ENCODE measurements at places on chromosomes 4 and X.

- no peak for DNase-seq
These were observed 447.9 kb upstream of the TECRL start for GRCh38 chr4:64857198-64857597.

DNA sequence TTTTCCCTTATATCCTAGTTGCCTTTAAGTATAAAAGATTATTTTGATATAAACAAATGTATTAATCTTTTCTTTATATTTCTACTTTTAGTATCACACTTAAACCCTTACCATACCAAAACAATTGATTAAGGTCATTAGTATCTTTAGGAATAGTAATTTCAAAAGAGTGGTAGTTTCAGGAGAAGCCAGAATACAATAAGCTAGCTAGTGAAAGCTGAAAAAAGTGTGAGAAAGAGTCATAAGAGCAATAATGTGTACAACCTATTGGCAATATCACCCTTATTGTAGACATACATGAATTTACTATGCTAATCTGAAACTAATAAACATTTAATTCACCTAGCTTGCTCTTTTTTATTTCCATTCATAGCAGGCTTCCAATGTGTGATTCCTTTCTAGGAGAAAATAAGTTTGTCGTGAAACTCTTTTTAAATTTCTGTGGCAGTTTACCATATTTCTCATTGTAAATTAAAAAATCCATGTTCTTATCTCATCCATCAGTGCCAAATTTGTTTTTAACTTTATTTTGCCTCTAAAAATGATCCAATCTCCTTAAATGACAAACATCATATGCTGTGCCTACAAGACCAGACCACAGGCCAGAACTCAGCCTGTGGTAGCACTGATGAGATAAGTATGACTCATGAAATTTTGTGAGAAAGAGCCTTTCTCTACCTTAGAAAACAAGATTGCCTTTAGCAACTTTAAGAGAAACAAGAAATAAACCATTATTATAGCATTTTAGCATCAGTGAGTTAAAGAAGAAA lies 8.1 kb downstream of the NEK1 start:
- no peak for DNase-seq

DNA sequence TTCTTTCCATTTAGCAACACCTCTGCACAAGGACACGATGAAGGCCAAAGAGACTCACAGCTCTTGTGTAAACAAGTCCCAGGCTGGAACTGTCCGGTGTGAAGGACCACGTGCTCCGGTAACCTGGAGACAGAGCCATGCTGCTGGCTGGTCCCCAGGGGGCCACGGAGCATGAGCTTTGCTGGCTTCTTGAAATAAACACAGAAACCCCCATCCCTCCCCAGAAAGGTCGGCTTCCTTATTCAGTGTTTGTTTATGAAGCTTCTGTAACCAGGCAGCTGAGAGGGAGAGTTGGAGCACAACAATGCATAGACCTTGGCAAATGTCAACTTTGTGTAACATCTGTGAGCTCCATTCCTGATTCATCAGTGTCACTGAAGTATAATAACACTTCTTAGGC lies 109.4 kb downstream of the GPR143 start:
- DNase-seq, result no peak

- no peak for DNase-seq
These were observed 31.4 kb downstream of the TBC1D9 start for GRCh38 chr4:140724760-140725159.

- peak; percentile 87 for DNase-seq
These were observed 1700.6 kb upstream of the TENM3 start for GRCh38 chr4:180542445-180543100.

- no peak for DNase-seq
These were observed 18.1 kb downstream of the SH3TC1 start for GRCh38 chr4:8217246-8217511.

- DNase-seq, result no peak
These were observed 469.0 kb downstream of the TLL1 start for GRCh38 chr4:166341992-166342391.

- no peak for DNase-seq
These were observed 52.6 kb upstream of the RBPJ start for GRCh38 chr4:26268246-26268645.

DNA sequence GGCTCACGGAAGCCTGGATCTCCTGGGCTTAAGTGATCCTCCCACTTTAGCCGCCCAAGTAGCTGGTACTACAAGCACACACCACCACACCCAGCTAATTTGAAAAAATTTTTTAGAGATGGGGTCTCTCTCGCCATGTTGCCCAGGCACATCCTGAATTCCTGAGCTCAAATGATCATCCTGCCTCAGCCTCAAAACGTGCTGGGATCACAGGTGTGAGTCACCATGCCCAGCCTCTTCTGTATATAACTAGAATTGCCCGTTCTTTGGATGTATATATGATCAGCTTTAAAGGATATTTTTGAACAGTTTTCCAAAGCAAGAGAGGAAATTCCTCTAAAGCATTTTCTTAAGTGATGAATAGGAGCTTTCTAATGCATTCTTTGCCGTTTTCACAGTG lies 22.7 kb downstream of the ZFP42 start:
- DNase-seq, result no peak

DNA sequence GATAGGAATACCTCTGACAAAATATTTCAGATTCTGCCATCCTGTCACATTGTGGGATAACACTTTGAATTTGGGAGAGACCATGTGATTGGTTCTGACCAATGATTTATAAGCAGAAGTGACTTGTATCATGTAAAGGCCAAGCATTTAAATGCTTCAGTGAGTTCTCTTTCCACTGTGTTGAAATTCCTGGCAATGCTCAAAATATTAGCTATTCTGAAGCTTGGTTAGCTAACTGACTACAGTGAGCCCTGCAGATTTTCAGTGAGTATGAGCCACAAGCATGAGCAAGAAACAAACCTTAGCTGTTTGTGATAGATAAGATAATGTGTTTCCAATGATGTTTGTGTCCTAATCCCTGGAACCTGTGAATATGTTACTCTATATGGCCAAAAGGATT lies 562.8 kb upstream of the AADAT start:
- no peak for DNase-seq

- DNase-seq, result no peak
These were observed 89.5 kb downstream of the TASL start for GRCh38 chrX:30488092-30488491.

- no peak for DNase-seq
These were observed 1.2 kb downstream of the EIF1AX start for GRCh38 chrX:20140420-20140819.

DNA sequence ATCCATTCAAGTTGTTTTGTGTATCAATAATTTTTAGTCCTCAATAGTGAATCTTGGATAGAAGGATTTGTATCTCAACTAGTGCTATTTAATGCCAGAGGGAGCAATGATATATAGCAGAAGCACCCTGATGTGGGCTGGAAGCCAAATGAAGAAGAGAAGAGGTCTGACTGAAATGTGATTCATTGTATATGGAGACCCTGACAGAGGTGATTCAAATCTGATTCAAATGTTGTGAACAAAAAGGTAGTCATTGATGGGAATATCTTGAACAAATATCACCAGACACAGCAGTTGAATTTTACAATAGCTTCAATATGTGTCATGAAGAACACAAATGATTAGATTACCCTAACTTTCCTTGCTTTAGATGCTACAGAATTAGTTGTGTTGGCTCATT lies 27.5 kb upstream of the SULT1B1 start:
- DNase-seq, result no peak

DNA sequence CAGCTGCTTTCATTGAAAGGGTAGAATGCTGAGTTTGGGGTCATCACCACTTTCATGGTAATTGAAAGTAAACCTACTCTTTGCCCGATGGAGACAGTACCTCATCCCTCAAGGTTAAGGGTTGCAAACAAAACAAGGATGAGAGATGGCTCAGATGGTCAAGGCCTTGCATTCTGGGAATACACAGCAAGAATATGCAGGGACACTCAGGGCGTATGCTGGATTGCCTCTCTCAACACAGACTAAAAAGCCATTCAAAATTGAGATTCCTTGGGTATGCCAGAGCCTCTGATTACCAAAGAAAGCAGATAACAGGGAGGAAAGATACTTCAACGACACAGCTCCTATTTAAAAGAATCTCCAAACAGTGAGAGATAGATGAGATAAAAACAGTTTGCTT lies 310.4 kb downstream of the ARAP2 start:
- no peak for DNase-seq

All from NCI-H2081 (cell line).